ENCODE measurements at places on chromosomes 11 and 22. TPM values are rescaled to one million over a fixed set of nuclear protein-coding genes. Genes with fewer than 3 reads are reported as not detected.

DNA sequence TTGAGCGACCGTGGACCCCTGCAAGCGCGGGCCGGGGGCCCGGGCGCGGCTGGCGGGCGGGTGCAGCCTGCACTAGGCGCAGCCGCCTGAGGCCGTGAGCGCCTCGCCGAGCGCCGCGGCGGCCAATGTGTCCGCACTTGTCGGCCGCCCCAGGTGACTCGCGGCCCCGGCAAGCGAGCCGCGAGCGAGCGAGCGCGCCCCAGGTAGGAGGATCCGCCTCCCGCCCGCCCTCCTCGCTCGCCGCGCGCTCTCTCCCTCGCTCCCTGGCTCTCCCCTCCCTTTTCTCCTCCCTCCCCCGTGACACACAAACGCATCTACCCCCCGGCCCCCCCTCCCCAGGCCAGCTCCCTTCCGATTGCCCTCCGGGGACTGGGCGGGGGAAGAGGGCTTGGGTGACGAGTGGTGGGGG, at the start of gene WNT7B:
TSS of gene WNT7B (minus strand) at position 160 of the 409 bp plus-strand sequence. CDS start 408 bp downstream, outside the sequence.
- no peak for DNase-seq

DNA sequence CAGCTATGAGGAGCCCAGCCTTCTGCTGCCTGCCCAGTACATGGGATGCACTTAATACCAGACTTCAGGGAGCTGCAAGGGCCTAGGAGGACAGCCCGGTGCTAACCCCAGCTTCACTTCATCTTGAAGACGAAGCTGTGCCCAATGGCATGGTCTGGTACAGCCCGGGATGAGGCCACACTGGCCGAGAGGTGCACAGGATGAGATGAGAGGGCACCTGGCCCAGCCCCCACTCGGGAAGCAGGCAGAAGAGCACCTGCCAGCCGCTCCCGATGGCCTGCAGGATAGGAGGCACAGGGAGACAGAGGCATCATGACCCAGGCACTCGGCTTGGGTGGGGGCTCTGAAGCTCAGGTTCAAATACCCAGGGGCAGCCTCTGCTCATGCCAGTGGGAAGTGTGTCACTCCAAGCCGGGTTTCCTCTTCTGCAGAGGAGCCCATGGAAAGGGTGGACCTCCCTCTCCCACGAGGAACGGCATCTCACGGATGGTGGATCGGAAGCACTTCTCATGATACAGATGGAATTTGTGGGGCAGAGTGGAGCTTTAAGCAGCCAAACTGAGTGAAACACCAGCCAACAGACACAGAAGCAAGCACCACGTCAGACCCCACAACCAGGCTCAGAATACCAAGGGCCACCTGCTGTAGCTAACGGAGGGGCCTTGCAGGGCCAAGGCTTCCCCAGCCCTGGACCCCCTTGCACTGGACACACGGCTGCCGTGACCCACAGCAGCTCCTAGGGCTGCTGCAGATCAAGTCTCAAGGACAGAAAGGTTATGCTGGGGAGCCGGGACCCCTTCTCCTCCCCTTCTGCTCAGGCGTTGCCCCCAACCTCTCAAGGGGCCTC, 875.2 kb downstream of the BRD1 start:
- DNase-seq = no peak

Gene PELI3
- total RNA-seq = 9.0 TPM

DNA sequence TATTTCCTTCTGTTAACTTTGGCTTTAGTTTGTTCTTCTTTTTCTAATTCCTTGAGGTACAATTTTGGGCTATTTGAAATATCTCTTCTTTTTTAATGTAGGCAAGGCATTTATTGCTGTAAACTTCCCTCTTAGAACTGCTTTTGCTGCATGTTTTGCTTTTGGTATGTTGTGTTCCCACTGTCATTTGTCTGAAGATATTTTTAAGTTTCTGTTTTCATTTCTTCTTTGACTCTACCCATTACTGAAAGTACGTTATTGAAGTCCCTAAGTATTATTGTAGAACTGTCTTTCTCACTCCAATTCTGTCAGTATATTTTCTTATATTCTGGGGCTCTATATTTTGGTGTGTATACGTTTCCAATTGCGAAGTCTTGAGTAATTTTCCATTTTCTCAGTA, 77.9 kb downstream of the KCNQ1OT1 start:
- DNase-seq = no peak

GRCh38 chr22:44584256-44584902, 86.3 kb upstream of the RTL6 start:
- no peak for DNase-seq

- DNase-seq = peak; percentile 28
These were observed at the start of gene POGLUT3 for GRCh38 chr11:108498046-108498815. TSS of gene POGLUT3 (minus strand) at chr11:108498384. CDS start at chr11:108498366, 18 bp downstream.

All from fibroblast of the aortic adventitia (primary cell).